ENCODE measurements at places on chromosomes 3 and 15.

DNA sequence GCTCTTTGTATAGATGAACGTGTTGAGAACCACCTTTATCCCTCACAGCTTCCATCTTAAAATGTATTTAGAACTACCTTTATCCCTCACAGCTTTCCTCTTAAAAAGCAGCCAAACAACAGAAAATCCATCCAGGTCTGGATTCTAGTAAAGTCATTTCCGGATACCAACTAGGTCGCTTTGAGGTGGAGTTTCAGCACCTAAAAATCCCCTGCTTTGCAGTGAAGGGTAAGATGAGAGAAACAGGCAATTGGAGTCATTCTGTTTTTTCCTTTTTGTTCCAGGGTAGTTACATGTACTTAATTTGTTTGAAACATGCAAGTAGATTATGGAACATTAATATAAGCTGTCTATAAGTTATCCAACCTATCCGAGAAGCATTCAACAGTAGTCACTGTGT, 192.0 kb downstream of the UBE2E2 start:
- no peak for DNase-seq

GRCh38 chr3:120615847-120616609, 19.9 kb downstream of the NDUFB4 start:
- no peak for DNase-seq

DNA sequence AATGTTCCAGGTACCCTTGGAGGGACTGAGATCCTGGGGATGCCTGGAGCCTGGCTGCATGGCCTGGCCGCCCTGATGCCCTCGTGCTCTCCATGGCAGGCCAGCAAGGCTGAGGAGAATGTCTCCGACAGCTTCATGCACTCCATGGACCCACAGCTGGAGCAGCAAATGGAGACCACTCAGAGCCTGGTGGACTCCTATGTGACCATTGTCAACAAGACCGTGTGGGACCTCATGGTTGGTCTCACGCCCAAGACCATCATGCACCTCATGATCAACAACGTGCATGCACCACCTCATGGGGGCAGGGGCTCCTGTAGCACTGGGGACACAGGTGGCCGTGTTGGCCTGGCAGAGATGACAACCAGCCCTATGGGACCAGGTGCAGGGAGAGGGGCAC, 19.7 kb downstream of the GOLGA6A start:
- DNase-seq: no peak

DNA sequence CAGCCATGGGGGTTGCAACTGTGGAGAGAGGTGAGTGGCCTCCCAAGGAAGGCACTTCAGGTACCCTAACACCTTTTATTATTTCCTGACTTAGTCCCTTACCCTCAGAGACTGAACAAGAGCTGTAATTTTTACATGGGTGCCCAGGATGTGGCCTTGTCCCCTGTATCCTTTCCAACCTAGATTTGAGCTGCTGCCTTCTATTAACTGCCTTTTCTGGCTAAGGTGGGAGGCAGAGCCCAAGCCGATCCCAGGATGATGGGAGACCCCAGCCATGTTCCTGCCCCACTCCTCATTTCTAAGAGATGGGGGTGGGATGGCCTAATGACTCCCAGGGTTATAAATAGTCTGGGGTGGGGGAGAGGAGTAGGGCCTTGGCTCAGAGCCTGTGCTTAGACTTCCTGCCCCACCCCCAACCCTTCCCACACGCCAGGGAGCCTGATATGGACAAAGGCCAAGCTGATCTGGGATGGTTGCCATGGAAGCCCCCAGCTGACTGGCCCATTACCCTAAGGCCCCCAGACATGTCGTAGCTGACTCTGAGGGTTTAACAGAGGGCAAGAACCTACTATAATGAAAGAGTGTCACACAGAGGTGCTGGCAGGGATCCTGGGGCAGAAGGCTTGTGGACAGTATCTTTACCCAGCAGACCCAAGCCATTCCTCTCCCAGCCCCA, 1.9 kb downstream of the KLHDC8B start:
- DNase-seq: no peak

DNA sequence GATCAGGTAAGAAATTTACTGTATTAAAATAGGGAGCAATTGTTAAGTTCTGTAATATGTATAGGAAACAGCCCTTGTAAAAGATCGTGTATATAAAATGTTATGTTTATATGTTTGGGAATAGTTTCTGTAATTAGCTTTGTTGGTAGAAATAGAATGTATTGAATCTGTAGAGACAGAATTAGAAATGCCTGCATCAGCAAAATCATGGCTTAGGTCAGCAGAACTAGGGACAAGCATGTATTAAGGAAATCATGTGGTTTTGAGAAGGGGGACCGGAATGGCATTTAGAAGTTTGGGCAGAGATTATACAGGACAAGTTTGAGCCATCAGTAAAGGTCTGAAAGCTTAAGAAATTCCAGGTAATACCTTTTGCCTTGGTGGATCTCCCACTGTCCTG, 177.9 kb downstream of the ERC2 start:
- DNase-seq: no peak

- DNase-seq: no peak
Observed at GRCh38 chr15:81301385-81301784, 22.6 kb downstream of the STARD5 start.

GRCh38 chr3:81554388-81554787, 207.1 kb downstream of the GBE1 start:
- DNase-seq: no peak

DNA sequence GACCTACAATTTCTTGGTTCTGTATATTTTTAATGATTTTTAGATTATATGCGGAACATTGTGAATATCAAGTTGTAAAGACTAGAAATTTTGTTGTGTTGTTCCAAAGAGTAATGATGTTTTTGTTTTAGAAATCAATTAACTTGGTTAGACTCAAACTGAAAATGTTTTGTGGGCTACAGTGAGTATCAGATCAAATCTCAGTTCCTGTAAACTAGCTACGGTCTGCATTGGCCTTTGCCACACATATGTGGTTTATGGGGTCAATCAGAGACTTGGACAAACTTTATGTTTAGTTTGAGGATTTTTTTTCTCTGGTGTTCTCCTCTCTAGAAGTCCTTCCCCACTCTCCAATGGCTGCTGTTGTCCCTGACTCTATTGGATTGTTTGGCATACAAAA, 308.0 kb upstream of the THRB start:
- DNase-seq: peak; percentile 0

DNA sequence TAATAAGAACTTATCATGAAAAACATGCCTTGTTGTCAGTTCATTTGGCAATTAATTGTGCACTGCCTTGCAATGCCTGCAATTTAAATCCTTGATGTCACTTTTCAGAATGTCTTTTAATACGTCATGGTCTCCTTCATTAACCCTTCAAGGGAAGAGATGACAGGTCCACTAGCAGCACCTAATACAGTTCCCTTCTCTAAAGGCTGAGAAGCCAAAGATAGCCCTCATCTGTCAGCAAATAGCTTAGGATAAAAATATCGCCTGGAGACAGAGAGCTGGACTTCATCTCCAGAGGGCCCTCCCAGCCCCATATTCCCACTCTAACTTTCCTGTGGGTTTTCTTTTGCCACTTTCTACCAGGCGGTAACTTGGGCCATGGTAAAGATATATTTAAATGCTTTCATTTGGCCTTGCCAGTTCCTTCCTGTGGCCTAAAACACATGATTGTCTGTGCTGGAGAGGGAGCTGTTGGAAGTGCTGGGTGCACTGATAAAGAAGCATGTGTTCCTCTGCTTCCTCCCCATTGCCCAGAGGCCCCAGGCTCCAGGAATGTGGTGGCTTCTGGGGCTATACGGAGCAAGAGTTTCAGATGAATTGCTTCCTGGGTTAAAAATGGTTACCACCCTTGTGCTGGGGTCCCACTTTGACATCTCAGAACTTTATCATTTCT, 76.3 kb upstream of the UMPS start:
- DNase-seq: no peak

GRCh38 chr15:44427756-44428724, 611 bp downstream of the CTDSPL2 start:
- DNase-seq: no peak

DNA sequence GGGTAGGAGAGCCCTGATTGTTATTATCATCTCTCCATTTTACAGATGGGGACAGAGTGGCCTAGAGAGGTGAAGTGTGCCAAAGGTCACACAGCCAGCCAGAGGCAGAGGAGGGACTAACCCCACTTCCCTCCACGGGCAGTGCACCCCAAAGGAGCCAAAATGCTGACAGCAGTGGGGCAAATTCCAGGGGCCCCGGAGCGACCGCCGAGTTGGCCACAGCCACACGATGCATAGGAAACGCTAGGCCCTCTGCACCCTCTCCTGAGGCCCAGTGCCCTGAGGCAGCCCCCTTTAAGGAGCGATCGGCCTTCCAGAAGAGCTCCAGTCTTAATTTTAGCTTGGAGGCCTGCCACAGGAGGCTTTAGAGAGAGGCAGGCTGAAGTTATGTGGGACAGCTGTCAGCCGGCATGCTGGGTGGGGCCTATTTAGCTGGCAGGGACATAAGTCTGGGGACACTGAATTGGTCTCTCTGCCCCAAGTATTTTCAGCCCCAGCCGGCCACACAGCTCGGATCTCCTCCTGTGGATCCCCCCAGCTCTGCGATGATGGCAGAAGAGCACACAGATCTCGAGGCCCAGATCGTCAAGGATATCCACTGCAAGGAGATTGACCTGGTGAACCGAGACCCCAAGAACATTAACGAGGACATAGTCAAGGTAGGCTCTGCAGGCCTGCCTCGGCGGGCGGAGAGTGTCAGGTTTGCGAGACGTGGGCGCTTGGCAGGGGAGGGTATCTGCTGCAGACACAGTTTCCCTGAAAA, at the start of gene CAV3:
TSS of gene CAV3 (plus strand) at position 471 of the 763 bp plus-strand sequence. CDS start at position 546, 75 bp downstream.
- DNase-seq: no peak

GRCh38 chr3:106758459-106758858, 618.8 kb upstream of the CCDC54 start:
- no peak for DNase-seq

DNA sequence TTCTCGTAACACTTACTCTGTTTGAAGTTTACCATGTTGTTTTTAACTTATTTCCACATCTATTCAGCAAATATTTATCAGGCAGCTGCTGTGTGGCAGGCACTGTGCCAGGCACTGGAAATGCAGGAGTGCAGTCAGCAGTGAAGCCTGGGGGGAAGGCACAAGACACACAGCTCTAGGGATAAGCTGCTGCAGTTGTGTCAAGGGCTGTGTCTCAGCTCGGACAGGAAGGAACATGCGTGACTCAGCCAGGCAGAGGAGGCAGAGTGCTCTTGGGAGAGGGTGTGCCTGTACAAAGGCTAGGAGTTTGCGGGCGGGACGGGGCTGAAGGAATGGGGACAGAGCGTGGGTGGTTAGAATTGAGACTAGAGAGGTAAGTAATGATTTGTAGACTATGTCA, 24.7 kb downstream of the LYSMD4 start:
- no peak for DNase-seq

GRCh38 chr3:142053244-142053643, 96.1 kb downstream of the TFDP2 start:
- DNase-seq: no peak

DNA sequence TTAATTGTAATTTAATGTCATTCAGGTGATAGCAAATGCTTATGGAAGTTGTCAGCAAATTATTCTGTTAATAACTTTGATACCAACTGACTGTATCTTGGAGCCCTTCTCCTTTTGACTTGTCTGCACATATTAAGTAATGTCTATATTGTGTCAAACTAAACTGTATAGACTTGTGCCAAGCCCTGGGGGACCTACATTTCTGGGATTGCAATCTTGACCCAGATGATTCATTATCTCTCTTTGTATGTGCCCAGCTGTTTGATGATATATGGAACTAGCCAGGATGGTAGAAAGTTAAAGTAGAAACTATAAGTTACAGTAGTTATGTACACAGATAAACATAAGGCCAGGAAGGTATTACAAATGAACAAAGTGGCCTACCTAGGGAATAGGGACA, 402.8 kb upstream of the RARB start:
- no peak for DNase-seq

- no peak for DNase-seq
Observed at GRCh38 chr3:122012821-122013220, 9.2 kb downstream of the ILDR1 start.

GRCh38 chr3:130992344-130992743, 34.3 kb downstream of the ASTE1 start:
- no peak for DNase-seq

- no peak for DNase-seq
Observed at GRCh38 chr15:90033448-90033847, 32.3 kb downstream of the ZNF710 start.

DNA sequence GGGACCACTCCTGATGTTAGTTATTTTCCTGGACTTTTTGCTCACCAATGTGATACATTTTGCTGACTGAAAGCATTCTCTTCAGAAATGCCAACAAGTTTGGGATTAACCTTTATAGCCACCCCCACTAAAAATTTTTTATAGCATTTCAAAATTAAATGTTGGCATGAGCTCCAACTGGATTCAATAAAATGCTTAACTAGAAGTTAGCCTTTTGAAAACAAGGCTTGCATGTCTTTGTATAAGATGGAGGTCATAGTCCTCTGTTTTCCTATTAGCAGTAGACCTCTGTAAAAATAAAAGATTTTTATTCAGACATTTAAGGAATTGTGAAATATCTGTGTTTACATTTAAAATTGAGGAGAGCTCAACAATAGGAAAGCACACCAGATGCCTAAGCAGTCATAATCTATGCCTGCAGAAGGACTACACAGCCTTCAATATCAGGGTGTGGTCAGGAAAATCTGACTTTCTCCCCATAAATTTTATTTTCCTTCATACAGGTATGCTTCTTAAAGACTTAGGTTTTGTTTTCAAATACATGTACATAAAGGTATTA, 87.2 kb downstream of the DNAJC13 start:
- no peak for DNase-seq

- DNase-seq: no peak
Observed at GRCh38 chr15:66670175-66670574, 31.9 kb upstream of the SMAD6 start.

DNA sequence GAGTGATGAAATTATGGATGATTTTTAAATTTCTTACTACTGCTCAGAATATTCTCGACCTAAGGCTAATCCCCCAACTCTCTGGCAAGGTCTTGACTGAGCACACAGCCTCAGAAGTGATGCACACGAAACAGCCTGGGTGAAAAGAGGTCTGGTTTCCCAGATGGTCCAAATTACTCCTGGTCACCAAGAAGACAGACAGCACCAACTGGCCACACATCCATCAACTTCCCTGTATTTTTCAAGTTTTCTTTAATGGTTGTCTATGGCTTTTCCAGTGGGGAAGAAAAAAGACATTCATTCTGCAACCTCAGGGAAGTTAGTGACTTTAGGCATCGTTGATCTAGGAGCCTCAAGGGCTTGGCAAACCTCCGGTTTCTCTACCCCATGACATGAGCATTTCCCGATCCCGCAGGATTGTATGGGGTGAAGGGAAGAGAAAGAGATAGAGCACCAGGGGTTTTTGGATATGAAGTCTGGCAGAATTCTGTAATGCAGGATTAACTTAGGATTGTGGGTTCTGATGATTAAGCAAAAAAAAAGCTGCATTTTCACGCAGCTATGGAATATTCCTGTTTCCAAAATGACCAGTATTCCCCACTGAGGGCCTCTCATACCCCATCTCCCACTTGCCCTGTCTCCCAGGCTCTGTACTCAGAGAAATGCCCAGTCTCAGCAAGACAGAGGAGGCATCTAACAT, 62.2 kb downstream of the UMPS start:
- DNase-seq: no peak

Data from GM18507 (cell line).